T-helper 17 cell (primary cell): ENCODE measurements at places on chromosomes 6 and 20.

GRCh38 chr6:2168480-2168879 lies 76.9 kb downstream of the GMDS start:
- DNase-seq: no peak

- peak; percentile 45 for DNase-seq
These were observed 2.5 kb upstream of the HEY2 start for GRCh38 chr6:125746731-125747588.

- DNase-seq: no peak
These were observed 91.1 kb upstream of the HIVEP1 start for GRCh38 chr6:11921017-11921438.

GRCh38 chr20:52332649-52333250 lies 141.2 kb upstream of the ZFP64 start:
- DNase-seq: no peak

DNA sequence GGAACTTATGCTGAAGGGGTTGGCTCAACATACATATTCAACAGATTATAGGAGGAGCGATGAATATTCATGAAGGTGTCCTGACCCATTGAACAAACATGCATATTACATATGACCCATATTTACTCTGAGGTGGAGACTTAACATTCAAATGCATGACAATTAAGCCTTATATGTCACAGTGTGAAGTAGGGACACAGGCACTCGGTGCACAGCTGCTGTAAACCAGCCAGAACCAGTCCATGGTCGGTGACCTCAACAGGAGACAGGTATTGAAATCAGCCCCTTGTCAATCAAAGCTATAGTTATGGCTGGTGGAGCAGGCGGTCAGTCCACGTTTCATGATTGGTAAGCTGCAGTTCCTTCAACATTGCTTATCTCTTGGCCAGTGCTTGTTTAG lies 347.3 kb downstream of the THBS2 start:
- DNase-seq: no peak

DNA sequence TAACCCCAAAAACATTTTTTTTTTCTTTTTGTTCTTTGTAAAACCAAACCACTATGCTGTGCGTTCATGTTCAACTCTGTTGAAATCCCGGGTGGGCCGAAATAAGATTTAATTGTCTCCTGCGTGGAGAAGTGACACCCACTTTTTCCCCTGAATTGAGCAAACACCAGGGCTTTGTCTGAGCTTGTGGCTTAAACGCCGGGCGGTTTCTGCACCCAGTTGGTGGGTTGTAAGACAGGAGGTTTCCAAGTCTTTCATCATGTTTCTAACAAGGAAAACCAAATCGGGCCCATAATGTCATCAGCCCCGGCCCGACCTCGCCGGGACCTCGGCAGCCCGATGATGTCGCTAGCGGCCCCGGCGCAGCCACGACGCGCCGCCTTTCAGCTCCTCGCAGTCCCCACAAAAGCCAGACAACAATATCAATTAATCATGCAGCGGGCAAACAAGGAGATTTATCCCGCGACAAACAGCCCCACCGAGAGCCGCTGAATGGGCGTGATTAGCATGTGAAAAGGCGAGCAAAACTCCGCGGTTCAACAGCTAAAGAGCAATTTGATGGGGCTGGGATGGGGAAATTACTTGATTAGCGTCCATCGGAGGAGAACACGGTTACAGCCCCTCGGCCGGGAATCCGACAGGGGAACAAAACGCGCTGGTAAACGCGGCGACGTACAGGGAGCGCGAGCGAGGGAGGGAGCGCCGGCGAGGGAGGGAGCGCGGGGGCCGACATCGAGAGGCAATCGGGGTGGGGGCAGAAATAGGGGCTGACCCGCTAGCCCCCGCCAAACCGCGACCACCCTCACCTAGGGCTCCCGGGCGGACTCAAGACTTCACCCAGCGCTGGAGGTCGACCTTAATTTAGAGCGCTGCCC lies 5.3 kb downstream of the LINC00237 start:
- no peak for DNase-seq

- DNase-seq: no peak
These were observed 260.8 kb downstream of the ZFAND3 start for GRCh38 chr6:38080360-38080759.

GRCh38 chr6:169723200-169723909 lies 945 bp downstream of the PHF10 start:
- DNase-seq: peak; percentile 58

DNA sequence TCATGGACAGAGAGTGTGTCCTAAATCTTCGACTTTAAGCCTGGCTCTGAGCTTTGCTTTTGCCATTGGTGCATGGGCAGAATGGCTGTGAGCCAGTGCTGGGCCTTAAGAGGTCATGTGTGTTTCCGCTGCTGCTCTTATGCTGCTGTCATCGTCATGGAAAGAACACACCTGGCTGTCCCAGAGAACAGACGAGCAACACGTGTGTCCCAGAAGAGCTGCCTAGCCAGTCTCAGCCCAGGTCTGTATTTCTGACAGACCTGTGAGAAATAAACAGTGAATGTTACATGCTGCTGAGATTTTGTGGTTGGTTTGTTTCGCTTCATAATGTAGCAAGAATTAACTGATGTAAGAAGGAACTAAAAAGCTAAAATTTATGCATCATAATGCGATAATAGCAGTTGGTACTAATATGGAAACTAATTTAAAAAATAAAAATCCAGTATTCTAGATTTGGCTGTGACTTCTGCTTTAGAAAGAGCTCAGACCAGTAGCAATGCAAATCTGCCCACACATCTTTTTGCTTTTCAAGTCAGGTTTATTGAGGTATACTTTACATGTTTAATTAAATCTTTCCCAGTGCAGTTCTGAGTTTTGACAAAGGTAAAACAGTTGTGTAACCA lies 11.5 kb upstream of the SCP2D1 start:
- DNase-seq: no peak

GRCh38 chr20:58640446-58640845 lies 10.6 kb upstream of the STX16 start:
- DNase-seq: no peak

DNA sequence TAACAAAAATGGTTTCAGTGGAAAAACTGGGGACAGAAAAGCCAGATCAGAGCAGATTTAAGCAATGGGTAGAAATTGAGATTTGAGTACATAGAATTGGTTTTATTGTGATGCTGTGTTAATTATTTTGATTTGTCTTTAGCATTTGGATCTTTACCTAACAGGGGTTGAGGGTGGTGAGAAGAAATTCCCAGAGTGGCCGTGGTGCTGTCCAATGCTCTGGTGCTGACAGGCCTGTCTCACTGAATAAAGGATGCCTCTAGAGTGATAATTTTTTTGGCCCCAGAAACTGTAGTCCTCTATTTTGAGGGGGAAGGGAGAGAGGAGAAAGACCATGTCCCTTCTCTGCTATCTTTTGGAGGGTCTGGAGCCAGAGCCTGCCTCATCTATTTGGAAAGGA lies 79.1 kb downstream of the LYRM2 start:
- no peak for DNase-seq

- no peak for DNase-seq
These were observed 36.8 kb upstream of the KLHL31 start for GRCh38 chr6:53702316-53702715.

DNA sequence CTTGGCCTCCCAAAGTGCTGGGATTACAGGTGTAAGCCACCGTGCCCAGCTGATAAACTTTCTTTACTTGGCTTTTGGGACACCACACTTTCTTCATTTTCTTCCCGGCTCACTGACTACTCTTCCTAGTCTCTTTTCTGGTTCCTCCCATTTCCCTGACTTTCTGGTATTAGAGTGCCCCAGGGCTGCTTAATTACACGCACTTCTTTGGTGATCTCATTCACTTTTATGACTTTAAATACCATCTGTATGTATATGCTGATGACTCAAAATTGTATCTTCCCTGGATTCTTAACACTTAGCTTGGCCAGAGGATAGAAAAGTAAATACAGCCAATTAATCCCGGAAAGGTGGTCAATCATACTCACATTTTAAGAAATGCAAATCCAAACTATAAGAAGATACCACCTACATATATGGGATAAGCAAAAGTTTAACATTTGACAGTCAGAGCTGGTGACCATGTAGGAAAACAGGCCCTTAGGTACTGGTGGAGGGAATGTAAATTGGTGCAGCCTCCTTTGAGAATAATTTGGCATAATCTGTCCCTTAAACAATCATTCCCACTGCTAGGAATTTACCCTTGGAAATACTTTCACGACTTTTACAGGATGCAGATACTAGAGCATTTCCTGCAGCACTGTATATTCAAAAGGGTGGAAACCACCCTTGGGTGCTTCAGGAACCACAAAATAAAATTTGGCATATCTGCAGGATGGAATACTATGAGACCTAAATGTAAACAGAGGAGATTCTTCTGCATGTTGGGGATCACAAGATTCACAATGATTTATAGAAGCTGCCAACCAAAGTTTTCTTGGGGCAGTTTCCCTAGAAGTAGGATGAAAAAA lies 9.4 kb upstream of the NANP start:
- DNase-seq: no peak

GRCh38 chr6:118327237-118327636 lies 220.9 kb upstream of the PLN start:
- no peak for DNase-seq

GRCh38 chr20:6595704-6596103 lies 171.8 kb upstream of the BMP2 start:
- DNase-seq: no peak

DNA sequence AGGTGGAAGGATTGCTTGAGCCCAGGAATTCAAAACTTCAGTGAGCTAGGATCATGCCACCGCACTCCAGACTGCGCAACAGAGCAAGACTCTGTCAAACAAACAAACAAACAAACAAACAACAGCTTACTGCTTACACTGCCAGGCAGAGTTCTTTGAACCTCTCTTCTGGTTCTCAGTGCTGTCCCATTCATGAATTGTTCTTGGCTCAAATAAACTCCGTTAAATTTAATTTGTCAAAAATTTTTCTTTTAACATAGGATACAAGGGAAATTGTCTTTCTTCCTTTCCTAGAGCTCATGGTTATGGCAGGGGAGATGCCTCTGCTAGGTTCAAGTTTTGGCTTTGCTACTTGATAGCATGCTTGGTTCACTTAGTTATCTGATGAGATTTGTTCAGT lies 29.7 kb upstream of the RFPL4B start:
- DNase-seq: no peak

DNA sequence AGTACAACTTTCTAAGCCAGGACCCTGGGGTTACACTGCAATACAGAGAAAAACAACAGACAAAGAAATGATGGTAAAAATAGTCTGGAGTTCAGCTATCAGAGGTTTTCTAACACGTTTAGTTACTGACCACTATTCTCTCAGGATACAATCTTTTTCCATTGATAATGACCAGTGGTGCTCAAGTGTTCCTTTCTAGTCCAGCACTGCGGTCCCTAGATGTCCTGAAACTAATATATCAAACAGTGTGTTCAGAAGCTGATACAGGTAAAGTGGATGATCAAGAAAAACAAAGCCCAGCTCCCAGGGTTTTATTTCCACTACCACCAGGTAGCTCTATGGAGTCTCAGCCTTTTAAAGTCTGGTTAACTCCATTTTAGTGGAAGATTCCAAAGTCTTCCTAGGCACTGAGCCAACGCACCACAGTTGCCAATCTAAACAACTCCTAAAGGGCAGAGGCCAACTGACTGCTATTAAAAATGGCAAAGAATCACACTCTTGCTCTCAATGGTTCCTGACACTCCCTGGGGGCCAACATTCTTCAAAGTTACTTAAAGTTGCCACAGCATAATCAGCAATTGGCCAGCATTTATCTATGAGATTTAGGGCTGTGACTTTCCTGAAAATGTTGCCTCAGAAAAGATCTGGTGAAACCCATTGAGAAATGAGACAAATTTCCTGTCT lies 38.2 kb downstream of the DZANK1 start:
- no peak for DNase-seq

DNA sequence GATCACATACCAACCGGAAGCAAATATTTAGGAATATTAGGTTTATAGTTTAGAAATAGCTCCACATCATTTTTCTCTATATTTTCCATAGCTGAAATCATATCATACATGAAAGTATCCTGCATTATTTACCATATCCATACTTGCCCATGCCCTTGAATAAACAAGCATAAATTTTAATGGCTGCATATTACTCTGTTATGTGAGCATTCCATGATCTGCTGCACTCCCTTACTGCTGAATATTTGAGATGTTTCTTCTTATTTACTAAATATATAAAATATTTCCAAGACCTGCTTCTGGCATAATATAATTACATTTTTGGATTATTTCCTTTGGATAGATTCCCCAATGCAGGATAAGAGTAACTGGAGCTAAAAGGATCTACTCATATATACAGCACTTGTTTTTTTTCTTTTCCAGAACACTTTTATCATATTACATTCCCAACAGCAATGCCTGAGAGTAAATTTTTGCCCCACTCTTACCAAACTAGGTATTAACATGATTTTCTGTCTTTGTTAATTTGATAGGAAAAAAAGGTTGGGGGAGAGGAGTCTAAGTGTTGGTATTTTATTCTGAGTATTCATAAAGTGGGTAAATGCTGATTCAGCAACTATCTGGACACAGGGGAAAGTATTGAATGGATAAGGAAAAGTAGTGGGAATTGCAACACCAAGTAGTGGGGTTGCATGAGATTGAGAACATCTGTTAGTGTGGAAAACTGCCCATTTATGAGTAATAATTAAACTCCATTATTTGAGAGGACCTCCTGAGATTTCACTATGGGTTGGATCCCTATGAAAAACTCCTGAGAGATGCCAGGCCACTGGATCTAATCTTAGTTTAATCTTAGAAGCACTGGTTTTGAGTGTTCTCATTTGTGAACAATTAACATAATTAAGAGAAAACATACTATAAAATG lies 76.0 kb downstream of the MAN1A1 start:
- no peak for DNase-seq

DNA sequence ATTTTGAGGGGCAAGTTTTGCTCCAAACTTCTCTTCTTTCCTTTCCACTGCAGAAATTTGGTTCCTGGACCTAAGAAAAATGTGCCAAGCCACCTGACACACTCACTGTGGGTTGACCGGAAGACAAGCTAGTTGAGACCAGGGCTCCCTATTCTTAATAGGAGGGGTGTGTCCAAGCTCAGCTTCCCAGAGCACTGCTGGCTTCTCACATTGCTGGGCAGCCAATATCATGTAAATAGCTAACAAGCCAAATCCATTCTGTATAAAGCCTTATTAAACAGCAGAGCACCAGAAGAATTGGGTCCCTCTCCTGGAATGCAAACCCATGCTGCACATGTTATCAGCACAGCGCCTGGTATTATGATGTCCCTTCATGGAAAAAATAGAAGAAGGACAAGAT lies 17.0 kb upstream of the SAMD3 start:
- DNase-seq: no peak

GRCh38 chr6:49233483-49233882 lies 229.6 kb downstream of the MMUT start:
- DNase-seq: no peak

DNA sequence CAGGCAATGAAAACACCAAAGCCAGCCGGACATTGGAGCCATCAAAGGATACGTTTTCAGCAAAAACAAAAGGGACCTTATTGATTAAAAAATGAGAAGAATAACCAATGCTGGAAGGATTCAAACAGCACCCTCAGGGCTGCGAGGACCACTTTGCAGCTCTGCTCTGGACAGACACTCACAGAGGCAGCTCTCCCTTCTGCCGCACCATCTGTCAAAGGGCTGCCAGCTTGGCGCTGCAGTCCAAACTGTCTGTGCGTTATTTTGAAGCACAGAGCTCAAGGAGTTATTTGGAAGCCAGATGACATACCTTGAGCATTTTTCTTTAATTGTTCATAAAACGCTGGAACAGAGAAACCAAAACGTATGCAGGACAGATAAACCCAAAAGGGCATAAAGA lies 85.2 kb downstream of the KIF16B start:
- no peak for DNase-seq
